ENCODE measurements at places on chromosomes 7 and 10.
A peak's percentile ranks its signal among the peaks of the same experiment; 100 is the strongest.

DNA sequence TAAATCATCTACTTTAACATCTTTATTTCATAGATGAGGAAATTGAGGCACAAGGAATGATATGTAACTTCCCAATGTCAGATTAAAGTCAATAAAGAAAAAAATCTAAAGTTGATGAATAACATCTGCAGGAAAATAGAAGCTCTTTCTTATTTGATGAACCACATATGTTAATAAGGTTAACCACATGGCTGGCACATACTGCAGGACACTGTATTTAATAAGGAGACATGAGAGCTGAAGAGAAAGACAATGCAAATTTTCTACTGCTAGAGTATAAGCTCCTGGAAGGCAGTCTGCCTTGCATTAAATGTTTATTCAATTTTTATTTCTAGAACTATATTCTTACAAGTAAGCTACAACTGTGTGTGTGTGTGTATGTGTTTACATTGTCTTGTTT, 4.4 kb downstream of the RAB11FIP2 start:
- no peak for DNase-seq

- no peak for DNase-seq
These were observed 163.6 kb downstream of the SUGCT start for GRCh38 chr7:40298421-40298820.

- DNase-seq, result no peak
These were observed 20.3 kb upstream of the IGF2BP3 start for GRCh38 chr7:23490357-23491135.

- no peak for DNase-seq
These were observed 57.8 kb downstream of the SAMD9 start for GRCh38 chr7:93060025-93060424.

DNA sequence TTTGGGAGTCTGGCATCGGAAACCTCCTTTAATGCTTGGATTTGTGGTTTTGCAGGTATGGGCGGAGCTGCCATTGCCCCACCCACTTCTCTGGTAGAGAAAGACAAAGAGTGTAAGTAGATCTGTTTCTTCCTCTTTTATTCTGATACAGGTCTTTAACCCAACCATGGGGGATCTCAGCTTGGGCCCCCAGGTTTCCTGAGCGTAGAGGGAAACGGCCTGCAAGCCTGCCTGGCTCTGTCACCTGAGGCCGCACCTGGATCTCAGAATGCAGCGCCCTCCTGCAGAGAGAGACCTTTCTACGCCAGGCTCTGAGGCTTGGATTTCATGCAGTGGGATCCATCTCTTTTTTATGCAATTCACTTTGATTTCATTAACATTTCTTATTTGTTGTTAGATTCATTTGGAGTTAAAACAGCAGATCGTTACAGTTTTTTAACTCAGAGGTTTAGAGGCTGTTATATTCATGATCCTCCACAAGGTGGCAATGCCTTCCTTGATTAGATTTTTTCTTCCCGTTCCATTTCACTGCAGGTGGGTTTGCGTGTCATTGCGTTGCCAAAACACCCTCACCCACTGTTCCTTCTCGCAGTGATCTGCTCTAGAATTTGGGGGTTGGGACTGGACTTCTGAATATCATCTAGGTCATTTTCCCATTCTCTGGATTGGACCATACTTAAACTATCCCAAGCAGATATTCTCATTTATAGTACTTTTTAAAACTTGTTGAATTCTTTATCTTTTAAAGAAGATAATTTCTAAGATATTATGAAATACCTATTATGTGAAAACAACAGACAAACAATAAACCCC, 20.0 kb downstream of the RBM17 start:
- DNase-seq, result peak; percentile 59

DNA sequence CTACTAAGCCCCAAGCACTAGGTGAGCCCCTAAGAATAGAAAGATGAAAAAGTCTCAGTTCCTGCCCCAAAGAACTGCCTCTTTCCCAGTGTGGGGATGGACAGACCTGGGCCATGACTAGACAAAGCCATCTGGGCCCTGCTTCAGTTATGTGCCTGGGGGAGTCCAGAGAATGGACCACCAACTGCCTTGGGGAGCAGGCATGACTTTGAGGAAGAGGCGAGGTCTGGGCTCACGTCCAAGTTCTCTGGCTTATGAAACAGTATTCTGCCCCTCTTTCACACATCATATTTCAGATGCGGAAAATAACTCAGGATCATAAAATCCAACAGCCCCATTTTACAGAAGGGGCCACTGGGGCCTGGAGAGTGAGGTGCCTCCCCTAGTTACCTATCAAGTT, 80.3 kb downstream of the PLXNA4 start:
- peak; percentile 12 for DNase-seq

- no peak for DNase-seq
These were observed 268.9 kb downstream of the SLC25A13 start for GRCh38 chr7:96052860-96053470.

DNA sequence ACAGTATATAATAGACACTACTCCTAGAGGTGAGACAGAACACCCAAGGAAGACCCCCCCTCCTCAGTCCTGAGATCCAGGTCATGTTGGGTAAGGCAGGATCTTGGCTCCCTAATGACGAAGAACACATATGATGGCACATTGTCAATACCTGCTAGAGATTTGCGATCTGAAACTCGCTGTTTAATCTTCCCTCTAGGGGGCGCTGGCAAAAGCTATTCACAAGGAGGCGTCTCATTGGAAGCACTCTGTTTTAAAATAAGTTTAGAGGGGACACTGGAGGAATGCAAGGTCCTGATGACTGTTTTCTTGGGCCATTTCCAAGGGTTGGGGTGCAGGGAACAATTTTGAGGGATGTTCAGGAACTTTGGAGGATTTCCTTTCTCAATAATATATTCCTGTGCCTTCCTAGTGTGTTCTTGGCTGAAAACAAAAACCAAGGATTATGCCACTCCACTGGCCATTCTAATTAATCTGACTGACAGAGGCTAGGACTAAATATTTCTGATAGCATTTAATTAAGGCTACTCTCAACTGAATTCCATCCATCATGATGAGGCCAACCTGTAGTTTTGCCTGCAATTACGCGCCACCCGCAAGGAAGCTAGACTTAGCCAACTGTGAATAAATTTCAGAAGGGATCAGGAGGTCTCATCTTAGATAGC, 1013.8 kb upstream of the MBL2 start:
- DNase-seq, result peak; percentile 5

GRCh38 chr7:105304040-105304895, 84.5 kb downstream of the SRPK2 start:
- peak; percentile 72 for DNase-seq

GRCh38 chr10:2610946-2611345, 456.4 kb upstream of the PFKP start:
- no peak for DNase-seq

GRCh38 chr10:98119891-98120290, 14.6 kb upstream of the R3HCC1L start:
- DNase-seq, result no peak

DNA sequence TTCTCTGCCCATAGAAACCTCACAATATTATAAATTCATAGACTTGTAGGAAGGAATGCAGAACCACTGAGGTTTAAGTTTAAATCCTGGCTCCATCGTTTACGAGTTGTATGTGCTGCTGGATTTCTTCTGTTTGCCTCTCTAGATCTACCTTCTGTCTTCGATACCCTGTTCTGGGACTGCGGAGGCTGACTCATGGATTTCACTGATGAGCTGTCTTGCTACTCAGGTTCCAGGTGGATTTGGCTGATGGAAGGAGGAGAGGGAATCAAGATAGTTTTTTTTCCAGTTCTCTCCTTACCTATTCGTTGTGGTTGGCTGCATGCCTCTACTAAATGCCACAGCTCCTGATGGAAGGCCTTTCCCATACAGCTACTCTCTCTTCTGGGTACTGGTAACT, 375.8 kb downstream of the REEP3 start:
- no peak for DNase-seq

DNA sequence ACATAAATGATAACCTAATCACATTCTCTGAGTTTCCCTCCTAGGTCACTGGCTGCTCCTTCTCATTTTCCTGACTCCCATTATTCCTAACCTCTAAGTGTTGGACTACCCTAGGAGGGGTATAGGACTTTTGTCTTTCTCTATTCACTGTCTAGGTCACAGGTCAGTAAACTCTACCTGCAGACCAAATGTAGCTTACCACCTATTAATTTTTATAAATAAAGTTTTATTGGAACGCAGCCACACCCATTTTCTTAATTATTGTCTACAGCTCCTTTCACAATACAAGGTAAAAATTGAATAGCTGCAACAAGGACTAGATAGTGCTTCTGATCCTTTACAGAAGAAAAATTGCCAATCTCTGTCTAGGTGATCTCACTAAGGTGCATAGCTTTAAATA, 156.7 kb downstream of the IMMP2L start:
- DNase-seq, result no peak

- DNase-seq, result no peak
These were observed 23.5 kb downstream of the BLVRA start for GRCh38 chr7:43781726-43782607.

- DNase-seq, result peak; percentile 83
These were observed 13.4 kb downstream of the BLNK start for GRCh38 chr10:96257944-96258343.

DNA sequence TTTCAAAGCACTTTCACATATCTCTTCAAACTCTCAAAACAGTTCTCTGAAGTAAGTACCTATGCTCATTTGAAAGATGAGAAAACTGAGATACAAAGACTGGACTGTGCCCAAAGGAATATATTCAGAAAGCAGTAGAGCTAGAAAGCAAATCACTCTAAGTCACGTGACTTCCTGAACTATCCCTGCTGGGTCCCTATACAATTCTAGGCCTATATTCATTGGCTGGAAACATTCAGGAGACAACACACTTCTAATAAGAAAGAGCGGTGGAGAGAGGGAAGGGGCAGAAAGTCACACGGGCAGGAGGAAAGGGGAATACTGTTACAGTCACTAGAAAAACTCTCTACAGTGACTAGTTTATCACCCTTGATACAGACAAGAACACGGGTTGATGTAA, 140.0 kb downstream of the CHCHD3 start:
- no peak for DNase-seq

DNA sequence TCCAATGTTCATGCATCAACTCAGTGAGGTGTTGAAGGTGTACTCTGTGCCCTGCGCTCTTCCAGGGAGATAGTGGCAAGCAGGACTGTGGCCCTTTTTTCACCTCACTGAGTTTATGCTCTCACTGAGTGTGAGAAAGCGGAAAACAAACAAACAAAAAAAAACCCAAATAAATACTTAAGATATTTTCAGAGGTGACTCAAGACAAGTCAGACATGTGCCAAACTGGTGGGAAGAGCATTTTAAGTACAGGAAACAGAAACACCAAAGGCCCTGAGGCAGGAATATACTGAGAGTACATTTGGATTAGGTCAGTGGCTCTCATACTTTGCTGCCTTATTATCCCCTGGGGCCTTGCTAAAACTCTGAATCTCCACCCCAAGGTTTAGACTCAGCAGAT, 111.9 kb upstream of the IGFBP3 start:
- DNase-seq, result no peak

GRCh38 chr10:89217057-89217990, 10.2 kb upstream of the CH25H start:
- DNase-seq, result peak; percentile 57

DNA sequence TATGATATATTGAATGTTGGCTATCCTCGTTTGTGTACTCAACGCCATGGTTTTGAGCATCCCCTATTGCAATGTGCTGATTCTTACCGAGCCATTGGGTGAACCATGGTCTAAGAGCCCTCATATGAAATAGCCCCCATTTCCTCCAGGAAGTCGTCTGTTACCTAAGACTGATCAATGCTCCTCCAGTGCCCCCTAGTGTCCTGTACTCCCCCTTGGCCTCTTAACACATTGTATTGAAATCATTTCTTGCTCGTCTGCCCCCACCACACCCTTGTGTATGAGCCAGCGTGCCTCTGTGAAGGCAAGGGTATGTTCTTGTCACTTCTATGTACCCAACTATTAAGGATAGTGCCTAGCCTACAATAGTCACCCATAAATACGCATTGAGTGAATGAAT, 11.2 kb upstream of the SLC35B4 start:
- DNase-seq, result peak; percentile 65

DNA sequence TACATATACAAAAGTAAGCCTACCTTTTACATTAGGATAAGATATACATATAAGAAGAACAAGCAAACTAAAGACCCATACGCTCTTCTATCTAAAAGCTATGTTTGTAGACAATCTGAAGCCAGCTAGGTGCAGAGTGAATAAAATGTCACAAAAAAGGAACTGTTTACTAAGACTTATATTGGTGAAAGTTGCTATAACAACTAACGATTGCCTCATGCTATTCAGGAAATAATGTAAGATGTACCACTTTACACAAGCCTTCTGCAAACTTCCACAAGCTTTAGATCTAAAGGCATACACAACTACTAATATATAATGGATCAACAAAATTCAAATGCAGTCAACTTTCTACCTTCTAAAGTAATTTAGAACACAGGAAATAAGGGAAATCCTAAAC, 175.1 kb downstream of the SRPK2 start:
- DNase-seq, result no peak

DNA sequence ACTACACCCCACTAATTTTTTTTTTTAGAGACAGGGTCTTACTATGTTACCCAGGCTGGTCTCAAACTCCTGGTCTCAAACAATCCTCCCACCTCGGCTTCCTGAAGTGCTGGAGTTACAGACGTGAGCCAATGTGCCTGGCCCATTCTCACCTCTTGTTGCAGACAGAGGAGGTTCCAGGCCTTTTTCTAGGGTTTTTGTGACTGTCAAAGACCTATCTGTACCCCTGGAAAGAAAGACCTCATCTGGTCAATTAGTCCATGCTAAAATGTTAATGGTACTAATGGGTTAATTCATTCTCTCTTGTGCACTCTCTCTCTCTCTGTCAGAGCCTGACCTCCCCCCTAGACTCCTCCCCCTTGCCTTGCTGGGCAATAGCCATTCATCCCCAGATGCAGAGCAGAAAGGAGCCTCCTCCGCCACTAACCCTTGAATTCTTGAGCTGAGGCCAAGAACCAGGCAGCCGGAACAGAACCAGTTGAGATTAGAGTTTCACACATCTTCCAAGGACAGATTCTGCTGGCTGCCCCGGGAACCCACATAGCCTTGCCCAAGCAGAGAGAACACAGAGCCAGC, 209.7 kb downstream of the SKIDA1 start:
- no peak for DNase-seq

DNA sequence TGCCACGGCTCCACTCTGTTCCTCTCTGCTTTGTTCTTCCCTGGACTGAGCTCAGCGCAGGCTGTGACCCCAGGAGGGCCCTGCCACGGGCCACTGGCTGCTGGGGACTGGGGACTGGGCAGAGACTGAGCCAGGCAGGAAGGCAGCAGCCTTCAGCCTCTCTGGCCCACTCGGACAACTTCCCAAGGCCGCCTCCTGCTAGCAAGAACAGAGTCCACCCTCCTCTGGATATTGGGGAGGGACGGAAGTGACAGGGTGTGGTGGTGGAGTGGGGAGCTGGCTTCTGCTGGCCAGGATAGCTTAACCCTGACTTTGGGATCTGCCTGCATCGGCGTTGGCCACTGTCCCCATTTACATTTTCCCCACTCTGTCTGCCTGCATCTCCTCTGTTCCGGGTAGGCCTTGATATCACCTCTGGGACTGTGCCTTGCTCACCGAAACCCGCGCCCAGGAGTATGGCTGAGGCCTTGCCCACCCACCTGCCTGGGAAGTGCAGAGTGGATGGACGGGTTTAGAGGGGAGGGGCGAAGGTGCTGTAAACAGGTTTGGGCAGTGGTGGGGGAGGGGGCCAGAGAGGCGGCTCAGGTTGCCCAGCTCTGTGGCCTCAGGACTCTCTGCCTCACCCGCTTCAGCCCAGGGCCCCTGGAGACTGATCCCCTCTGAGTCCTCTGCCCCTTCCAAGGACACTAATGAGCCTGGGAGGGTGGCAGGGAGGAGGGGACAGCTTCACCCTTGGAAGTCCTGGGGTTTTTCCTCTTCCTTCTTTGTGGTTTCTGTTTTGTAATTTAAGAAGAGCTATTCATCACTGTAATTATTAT, 1.2 kb downstream of the CLDN4 start:
- no peak for DNase-seq
